Activated CD4-positive, CD25-positive, alpha-beta regulatory T cell (primary cell): ENCODE measurements at places on chromosomes 2 and 18.

GRCh38 chr2:234679741-234680687, 183.1 kb upstream of the ARL4C start:
- no peak for DNase-seq

DNA sequence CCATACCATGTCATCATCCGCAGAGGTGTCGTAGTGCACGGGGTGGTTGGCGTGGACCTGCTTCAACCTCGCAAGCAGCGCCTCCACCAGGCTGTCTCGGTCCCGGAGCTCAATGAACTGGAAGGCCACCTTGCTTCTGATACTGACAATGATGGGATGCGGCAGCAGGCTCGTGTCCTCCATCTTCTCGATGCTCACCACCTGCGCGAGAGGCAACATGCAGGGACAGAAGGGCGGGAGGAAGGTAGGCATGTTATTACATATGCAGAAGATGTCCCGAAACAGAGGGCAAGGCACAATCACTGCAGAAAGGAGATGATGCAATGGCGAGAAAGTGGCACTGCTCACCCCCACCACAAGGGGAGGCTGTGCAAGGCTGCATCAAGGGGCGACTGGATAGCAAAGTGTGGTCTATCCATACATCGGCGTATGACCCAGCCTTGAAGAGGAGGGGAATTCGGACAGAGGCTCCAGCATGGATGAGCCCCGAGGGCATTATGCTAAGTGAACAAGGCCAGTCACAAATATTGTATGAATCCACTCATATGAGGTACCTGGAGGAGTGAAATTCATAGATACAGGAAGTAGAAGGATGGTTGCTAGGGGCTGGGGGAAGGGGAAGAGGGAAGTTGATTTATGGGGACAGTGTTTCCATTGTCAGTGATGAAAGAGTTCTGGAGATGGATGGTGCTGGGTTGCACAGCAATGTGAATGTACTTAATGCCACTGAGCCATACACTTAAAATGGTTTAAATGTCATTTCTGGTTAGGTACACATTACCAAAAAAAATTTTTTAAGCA, 36.6 kb downstream of the RPL31 start:
- no peak for DNase-seq

- DNase-seq, result no peak
Measured at GRCh38 chr2:49226360-49226759, 72.0 kb upstream of the FSHR start.

- DNase-seq, result peak; percentile 24
Measured at GRCh38 chr18:3447068-3447894, 2.7 kb upstream of the TGIF1 start.

- no peak for DNase-seq
Measured at GRCh38 chr2:129870685-129871241, 108.7 kb upstream of the RAB6C start.

- no peak for DNase-seq
Measured at GRCh38 chr18:80143881-80144280, 34.8 kb downstream of the ADNP2 start.

DNA sequence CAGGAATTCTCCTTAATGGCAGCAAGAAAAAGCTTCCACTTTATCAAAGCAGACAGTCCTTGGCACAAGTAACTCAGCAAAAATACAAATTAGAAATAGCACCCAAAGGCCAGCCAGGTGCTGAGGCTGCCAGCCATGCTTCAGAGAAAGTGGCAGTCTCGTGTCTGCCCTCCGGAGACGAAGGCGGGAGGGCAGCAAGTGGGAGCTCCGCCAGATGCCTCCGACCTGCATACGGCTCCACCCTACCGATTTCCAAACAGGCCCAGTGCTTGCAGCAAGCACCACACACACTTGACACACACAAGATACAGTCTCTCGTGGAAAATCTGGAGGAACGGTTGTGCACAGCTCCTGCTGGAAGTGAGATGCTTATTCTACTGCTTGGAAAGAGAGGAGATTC, 134.9 kb upstream of the REV1 start:
- DNase-seq, result no peak

GRCh38 chr18:2906704-2907549, 60.1 kb downstream of the EMILIN2 start:
- peak; percentile 27 for DNase-seq

DNA sequence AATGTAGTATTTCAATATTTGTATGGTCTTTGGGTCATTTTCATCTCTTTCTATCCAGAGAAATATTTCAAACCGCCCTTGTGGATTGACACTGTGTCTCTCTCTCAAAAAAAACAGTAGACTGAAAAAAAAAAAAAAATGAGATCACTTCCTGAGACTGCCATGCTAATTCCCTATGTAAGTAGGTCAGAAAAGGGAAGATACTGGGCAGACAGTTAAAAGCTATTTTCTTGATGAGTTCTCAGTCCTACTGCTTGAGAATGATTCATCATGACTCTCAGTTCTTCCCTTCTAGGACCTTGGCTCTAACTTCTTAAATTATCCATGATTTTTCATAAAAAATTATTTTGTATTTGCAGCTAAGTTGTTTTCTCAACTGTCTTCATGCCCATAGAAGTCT, 672.3 kb upstream of the REG3G start:
- DNase-seq, result no peak

- DNase-seq, result no peak
Measured at GRCh38 chr2:238916875-238917590, 69.1 kb downstream of the TWIST2 start.

DNA sequence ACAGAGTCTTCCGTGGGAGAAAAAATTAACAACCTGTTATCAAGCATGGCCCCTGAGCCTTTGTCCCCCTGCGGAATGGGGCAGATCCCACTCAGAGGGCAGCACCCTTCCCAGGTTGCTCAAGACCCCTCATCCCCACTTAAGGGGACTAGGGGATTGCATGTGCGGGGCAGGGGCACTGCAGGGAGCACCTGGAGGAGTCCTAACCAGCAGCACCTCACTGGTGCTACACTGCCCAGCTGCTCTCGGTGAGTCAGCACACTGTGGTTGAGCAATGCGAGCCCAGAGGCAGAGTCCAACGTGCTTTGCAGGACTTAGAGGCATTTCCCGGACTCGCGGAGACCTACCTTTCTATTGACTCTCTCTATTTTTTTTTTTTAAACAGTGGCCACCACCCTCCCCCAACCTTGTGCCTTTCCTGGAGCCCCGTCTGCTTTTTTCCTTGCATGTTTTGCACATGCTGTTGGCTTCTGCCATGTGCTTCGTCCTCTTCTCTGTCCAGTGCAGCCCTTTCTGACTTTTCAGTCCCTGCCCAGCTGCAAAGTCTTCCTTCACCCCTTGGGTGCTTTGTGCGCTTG, 74.0 kb downstream of the IL1R2 start:
- no peak for DNase-seq

- DNase-seq, result no peak
Measured at GRCh38 chr18:25896178-25896780, 194.1 kb downstream of the SS18 start.

DNA sequence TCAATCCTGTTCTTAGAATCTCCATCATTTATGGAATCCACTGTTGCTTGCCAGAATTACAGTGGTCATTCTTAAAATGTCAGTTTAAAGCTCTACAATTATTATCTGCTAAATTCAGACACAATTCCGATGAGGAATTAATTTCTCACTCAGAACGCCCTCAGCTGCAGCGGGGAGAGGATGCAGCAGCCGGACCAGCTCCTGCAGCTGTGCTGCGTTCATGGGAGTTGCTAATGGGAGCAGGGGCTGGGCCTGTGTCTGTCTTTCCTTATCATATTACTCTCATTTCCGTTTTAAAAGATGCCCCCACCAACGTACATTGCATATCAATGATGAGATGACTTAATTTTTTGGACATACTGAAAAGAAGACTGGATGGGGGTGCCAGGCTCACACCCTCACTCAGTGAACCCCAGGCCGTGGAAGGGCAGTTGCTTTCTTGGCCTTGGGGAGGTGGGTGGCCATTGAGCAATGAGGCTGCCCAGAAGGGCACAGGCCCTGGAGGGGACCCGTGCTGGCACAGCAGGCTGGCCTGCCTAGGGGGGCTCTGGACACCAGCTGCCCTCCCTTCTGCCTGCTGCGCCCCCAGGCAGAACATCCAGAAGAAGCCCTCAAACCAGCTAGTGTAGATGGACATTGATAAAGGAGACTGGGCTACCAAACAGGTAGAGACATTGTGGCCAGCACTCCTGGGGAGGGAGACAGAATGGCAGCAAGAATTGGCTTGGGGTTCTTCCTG, 503.6 kb upstream of the MYT1L start:
- no peak for DNase-seq

GRCh38 chr2:136764452-136765255, 691 bp upstream of the THSD7B start:
- DNase-seq, result no peak

- no peak for DNase-seq
Measured at GRCh38 chr18:63646936-63647335, 2.9 kb upstream of the SERPINB4 start.

DNA sequence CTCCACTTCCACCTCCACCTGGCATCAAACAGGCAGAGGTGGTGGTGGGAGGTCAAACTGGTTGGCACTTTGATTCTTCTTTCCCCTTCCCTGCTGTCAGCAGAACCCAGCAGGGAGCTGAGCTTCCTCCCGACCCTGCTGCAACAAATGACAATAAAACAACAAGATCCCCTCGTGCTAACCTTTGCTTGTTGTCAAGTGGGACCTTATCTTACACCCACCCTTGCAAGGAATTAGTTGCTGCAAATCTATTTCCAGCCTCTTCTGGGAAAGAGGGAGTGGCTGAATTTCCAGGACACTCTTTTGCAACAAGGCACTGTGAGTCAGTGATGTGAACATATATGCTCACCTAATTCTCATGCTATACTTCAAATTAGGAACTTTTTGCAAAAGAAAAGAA, 655.1 kb downstream of the DSC3 start:
- no peak for DNase-seq

DNA sequence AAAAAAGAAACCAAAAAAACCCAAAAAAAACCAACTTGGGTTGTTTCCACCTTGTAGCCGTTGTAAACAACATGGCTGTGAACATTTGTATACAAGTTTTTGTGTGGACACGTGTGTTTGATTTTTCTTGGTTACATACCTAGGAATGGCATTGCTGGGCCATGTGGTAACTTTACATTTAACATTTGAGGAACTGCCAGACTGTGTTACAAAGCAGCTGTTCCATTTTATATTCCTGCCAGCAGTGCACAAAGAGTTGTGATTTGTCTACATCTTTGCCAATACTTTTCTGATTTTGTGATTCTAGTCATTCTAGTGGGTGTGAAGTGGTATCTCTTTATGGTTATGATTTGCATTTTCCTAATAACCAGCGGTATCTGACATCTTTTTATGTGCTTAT, 22.5 kb downstream of the LPIN1 start:
- DNase-seq, result no peak

GRCh38 chr2:72010647-72011369, 136.9 kb downstream of the CYP26B1 start:
- no peak for DNase-seq

DNA sequence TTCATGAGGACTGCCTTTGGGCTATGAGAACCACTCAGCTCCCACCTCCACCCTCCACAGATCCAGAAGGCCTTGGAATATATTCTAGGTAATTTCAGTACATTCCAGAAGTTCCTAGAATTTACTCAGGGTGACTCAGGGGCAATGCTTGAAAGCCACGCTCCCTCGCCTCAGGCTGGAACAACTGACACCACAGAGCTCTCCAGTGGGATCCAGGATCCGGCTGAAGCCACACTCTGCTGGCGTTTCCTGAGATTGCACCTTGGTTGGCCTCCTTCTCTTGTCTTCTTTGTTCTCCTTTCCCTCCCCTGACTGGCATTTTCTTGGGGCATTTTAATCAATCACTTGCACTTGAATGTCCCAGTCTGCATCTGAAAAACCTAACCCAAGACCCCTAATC, 92.6 kb upstream of the KCNE4 start:
- no peak for DNase-seq

GRCh38 chr2:9002637-9003365, 683 bp downstream of the MBOAT2 start:
- no peak for DNase-seq

DNA sequence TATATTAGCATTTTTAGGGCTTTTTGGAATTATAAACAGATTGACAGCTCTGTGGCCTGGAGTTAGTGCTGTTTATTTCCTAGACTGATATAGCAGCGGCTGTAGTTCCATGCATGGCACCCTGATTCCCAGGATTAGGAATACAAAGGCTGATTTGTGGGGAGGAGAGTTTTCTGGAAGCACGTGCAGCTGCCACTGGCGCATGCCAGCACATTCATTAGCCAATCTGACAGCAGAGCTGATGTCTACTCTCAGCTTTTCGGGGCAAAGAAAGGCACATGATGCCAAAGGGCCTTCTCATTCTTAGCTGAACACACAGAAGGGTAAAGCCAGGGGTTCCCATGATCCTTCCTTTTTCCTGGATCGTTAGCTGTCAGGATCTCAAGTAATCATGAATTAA, 45.7 kb upstream of the RAPH1 start:
- no peak for DNase-seq

DNA sequence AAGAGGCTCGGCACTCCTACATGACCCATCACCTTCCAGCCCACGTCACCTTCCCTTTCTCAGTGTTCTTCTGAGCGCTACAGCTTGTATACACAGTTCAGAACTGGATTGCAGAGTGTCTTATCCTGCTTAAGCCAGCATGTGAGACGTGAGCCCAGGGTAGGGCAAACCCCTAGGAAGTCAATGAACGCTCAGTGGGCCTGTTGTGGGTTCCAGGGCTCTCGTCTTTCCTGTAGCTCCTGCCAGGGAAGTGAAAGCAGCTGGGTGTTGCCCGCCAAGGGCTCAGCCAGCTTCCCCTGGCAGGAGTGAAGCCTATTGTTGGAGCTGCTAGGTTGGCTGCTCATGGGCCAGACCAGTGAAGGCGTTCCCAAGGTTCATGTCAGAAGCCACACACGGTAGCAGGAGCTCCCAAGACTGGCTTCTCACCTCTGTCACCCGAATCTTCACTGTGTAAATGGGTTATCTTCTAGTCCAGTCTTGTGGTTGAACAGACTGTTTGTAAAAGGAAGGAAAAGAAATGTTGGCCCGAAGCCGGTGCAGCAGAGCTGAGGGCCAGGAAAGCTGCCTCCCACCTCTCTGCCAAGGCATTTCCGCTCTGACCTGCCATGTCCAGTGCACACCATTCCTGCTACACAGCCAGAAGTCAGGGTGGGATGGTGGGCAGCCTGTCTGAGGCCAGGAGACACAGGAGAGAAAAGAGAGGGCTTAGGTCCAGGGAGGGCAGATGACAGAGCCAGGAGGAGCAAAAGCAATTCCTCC, 69.6 kb upstream of the RMDN2 start:
- no peak for DNase-seq

DNA sequence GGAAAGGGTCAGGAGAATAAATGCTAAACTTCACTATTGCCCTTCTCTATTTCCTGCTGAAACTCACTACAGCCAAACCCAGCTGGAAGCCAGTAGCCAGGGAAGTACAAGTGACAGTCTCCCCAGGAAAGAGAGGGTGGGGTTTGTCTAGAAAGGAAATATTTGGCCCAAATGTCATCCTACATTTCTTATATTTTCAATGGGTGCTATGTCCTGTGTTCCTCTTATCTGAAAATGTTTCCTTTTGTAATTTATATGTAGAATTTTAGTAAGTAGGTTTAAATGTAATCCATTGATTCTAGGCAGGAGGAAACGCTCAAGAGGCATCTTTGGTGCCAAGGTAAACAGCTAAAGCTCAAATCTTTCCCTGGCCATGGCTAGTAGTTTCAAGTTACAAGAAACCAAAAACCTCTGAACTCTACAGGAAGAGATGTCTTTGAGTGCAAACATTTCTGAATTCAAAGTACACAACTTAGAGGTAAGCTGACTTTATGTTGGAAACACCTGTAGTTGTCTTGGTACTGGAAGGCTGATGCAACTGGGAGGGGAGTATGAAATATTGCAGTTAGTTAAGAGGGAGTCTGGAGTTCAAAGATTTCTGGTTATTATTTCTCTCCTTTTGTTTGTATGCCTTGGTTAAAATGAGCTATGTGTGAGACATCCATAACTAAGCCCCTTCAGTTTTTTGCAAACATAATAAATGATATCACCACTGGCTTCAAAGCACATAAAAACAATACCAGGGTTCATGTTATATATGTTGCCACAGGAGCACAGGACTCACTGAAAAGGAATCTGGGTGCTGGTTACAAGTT, 356.1 kb upstream of the ZC3H15 start:
- DNase-seq, result no peak
